MG63 (cell line): ENCODE measurements at places on chromosomes 3 and 15. TPM values are rescaled to one million over a fixed set of nuclear protein-coding genes. Genes with fewer than 3 reads are reported as not detected.

- DNase-seq = no peak
Observed at GRCh38 chr3:72429589-72430353, 418.5 kb downstream of the SHQ1 start.

GRCh38 chr15:99402014-99402729 is 150.9 kb downstream of the LRRC28 start:
- DNase-seq = no peak

COPG1 gene
- 116 and 146 TPM in 2 replicates for total RNA-seq

SCN11A gene
- not detected in 2 replicates for total RNA-seq
